ENCODE measurements at places on chromosomes 4 and X.

DNA sequence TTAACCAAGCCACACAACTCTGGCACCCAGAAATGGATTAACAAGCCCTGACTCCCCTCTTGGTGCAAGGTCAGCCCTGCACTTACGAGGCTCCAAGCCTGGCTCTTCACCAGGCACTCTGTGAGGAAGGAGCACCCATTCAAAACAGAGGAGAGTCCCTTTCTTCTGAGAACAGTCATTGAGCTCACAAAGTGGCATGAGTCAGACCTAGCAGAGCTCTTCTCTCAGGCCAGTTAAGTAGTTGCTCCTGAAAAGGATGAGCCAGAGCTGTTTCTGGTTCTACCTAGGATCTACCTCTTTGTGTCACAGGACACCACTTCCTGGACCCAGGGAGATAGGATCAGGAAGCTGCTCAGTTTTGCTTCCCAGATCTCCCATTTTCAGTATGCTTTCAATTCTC lies 48.2 kb downstream of the EVC2 start:
- no peak for DNase-seq

DNA sequence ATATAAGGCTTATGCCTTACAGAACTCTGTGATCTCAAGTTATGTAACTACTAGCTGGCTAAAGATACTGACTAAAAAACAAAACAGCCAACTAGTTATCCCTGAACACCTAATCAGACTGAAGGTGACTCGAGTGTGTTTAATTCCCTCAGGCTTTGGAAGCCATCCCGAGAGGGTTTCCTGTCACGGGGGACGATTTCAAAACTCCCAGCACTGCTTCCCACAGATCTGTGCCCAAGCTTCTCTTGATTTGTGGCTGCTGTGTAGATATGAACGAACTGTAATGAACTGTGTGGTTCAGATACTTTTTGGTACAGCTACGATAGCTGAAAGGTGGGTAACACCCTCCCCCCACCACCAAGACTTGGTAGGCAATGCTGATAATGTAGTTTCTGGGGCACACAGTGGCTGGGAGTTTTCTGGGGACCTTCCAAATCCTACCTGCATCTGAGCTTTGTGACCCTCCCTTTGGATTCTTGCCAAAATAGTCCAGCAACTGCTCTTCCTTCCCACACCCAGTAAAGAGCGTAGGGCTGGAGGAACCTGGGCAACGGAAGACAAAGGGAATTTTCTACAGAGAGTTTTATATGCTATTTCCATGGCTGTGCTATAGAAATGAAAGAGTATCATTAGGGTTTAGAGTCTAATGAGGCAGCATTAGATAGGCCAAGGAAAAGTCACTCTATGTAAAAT lies 148.8 kb downstream of the MGST2 start:
- DNase-seq = no peak

- DNase-seq = no peak
Measured at GRCh38 chrX:12874581-12874980, 7.7 kb downstream of the TLR7 start.

DNA sequence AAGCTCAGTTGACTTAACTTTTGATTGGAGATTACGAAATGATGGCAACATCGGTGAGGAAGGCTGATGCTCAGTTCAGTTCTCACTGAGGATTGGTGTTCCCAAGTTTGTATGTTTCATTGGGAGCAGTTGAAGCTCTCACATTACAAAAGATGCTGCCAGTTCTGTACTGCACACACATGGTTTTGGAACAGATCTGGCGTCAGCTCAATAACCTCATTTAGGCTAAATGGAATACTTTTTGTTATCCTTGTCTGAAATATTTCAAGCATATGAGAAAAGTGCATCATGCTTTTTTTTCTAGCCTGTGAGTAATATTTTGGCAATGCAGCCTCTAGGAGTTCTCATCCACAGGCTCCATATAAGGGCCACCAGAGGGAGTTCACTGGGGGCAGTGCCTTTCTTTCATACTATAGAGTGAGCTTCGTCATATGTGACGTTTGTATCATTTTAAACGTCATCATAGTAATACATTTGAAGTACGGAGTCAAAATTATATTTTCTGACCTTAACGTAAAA lies 4.1 kb downstream of the ENPEP start:
- DNase-seq = no peak

- DNase-seq = no peak
Measured at GRCh38 chr4:133929531-133930239, 271.9 kb downstream of the PABPC4L start.

DNA sequence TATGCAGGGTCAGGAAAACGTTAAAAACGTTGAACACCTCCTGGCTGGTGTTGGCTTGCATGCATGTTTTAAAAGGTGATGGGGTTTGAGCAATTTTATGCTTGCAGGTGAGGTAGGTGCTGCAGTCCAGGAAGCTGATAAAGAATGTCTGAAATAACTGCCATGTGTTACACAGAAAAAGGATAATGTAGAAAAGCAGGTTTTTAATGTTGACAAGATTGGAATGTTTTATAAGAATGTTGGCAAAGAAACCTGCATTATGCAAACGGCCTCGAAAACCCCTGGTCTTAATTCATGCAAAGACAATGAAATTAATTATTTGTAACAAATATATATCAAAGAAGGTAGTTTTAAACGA lies 723.7 kb upstream of the AGA start:
- no peak for DNase-seq

GRCh38 chr4:128249787-128250668 lies 37.6 kb downstream of the PGRMC2 start:
- DNase-seq = no peak

DNA sequence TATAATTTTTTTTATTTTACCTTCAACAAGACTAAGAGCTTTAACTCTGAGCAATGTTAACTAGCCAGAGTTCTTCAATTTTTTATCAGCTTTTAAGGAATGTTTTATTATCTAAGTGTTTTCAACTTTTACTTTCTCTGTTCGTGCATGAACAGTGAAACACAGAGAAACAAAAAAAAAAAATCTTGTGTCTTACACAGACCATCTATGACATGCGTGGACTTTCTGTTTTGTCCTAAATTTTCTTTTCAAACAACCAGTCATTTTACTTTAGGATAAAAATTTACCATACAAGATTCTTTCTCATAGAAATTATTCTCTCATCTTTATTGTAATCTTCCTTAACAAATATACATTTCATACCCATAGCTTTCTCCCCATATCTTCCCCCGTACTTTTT lies 731.9 kb upstream of the PCDH10 start:
- DNase-seq = no peak

DNA sequence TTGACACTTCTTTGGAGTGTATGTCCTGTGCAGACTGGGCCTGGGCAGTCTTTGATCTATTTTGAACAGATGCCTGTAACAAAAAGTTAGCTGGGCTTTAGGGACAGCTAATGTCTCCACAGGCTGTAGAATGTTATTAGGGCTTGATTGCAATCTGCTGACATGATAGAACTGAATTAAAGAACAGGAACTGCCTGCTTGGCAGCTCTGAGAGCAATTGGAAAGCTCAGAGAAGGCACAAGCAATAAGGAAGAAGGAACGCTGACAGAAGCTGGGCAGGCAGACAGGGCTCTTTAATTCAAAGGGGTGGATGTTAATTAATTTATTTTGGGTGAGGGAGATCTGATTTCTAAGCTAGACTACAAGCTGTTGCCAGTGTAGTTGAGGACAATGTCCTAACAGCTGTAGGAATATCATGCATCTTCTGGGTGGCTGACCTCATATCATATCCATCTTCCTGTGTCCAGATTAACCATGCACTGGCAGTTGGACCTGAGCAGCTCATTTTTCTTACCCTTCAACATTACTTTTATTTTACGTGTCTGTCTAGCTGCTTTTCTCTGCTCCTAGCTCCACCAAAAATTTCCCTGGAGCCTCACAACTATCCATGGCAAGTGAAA lies 20.7 kb upstream of the GRXCR1 start:
- DNase-seq = no peak

GRCh38 chrX:650324-650723 lies 19.7 kb downstream of the SHOX start:
- DNase-seq = no peak
